ENCODE measurements at places on chromosomes 1 and 21.

- no peak for DNase-seq
Observed at GRCh38 chr1:43789604-43790550, 82.5 kb downstream of the ST3GAL3 start.

DNA sequence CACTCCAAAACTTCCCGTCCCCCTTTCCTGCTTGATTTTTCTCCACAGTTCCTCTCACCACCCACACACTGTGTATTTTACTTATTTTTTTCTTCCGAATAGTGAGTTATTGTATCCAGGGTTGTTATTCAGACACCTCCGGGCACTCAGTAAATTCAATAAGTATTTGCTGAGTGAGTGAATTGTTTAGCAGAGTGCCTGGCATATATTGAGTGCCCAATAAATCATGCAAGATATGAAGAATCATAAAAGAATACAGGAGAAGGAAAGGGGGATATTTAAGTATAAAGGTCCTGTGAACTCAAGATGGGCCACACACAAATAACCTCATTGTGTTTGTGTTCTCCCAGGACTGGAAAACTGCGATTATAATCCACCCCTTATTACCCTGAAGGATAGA is 139.9 kb downstream of the GALNT2 start:
- no peak for DNase-seq

- DNase-seq: no peak
Observed at GRCh38 chr1:208025031-208025430, 114.1 kb upstream of the CD34 start.

DNA sequence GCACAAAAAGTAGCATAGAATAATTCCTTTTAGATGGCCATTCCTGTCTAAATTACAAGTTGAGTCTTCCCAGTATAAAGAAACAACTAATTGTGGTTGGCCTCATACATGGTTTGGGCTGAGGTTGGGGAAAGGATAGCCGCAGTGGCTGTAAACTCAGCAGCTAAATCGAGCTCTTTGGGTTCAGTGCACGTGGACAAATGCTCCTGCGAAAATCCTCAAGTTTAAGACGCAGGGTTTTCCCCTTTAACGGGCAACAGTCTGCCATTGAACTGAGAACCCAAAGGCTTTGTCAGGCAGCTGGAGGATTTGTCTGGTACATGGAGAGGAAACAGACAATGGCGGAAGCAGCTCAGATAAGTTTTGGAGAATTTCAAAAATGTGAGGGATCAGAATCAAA is 331.9 kb downstream of the TGFB2 start:
- DNase-seq: no peak

DNA sequence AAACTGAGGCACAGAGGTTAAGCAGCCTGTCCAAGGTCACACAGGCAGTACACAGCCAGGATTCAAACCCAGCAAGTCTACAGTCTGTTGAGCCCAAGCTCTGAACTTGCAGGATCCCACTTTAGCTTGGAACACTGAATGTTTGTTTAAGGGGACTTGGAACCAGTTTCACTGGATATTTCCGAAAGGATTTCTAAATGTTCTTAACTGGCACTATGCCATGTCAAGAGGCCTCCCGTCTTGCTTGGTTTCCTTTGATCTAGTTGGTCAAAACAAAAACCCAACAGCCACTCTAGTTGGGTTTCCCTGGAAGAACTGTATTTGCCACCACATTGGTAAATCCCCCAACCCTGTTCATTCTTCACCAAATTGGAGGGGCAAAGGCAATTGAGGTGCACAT is 317.6 kb upstream of the KAZN start:
- no peak for DNase-seq

GRCh38 chr1:216740331-216740730 is 17.1 kb upstream of the ESRRG start:
- no peak for DNase-seq

GRCh38 chr1:80436851-80437250 is 1363.9 kb upstream of the ADGRL2 start:
- DNase-seq: no peak

GRCh38 chr1:39745016-39745670 is 6.5 kb downstream of the PPIE start:
- DNase-seq: no peak

- DNase-seq: no peak
Observed at GRCh38 chr1:53722025-53722424, 16.9 kb downstream of the GLIS1 start.

GRCh38 chr1:82179131-82179530 is 378.4 kb downstream of the ADGRL2 start:
- DNase-seq: no peak

- no peak for DNase-seq
Observed at GRCh38 chr1:241645199-241645598, 5.0 kb upstream of the CHML start.

GRCh38 chr1:187063271-187063670 is 234.5 kb downstream of the PLA2G4A start:
- no peak for DNase-seq

GRCh38 chr1:19889656-19890055 is 7.5 kb downstream of the OTUD3 start:
- DNase-seq: no peak

- DNase-seq: no peak
Observed at GRCh38 chr1:227753999-227754711, 18.9 kb downstream of the SNAP47 start.

DNA sequence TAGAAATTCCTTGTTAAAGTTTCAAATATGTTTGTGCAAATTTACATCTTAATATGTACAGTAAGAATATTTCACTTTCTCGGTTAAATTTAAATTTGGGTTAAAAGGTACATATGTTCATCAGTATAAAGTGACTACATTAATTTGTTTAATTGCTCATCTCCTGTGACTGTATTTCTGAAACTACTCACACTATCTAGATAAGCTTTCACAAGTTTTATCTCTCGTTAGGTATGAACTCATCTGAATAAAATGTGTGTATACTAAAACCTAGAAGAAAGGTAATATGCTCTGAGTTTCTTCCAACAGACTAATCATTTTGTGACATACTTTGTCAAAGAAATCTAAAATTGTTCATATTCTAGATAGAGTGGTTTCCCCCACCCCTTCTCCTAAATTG is 150.7 kb downstream of the PATJ start:
- DNase-seq: no peak

DNA sequence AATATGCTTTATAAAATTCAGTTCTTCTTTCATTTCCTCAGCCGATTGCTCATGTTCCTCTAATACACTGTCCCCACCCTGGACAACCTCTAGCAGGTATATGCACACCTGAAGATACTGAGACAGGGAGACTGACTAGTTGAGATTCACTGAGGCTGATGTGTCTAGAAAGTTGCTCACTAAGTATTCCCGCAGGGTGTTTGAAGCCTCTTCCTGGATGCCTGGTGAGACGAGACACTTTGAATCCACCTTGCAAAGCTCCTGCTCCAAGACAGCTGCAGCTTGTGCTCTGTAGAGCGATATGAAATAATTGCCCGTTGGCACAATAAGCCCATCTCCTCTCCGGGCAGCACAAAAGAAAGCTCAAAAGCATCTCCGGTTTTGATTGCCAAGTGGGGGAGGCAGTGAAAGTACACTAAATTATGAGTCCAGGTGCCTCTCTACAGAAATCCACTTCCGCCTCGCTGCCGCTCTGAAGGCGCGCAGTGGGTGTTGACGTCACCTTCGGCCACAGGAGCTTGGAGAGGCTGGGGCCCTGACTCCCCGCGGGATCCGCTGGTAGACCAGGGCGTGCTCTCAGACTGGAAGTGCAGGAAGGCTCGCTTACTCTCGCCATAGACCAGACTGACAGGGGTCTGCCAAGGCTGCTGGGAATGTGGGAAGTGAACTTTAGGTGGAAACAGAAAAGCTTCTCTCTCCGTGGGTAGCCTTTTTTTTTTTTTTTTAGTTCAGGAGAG is 46.3 kb downstream of the GPA33 start:
- no peak for DNase-seq

DNA sequence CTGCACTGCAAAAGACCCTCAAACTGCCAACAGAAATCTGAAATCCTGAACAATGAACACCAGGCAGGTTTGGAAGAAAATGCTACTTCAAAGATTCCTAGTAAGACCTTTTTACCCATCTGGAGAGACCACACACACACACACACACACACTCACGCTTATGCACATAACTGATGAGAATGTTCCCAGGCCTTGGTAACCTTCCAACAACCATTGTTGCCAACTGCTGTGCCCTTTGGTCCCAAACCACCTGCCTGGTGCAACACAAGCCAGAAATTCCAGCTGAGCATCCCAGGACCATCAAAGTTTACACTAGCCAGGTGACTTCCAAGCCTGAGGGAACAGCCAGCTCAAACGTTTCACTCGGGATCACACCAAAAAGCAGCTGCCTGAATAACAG is 56.9 kb downstream of the SEC16B start:
- DNase-seq: no peak

- no peak for DNase-seq
Observed at GRCh38 chr21:33123374-33124123, 53.6 kb downstream of the OLIG1 start.

- DNase-seq: no peak
Observed at GRCh38 chr1:160161965-160162705, 10.7 kb downstream of the ATP1A4 start.

DNA sequence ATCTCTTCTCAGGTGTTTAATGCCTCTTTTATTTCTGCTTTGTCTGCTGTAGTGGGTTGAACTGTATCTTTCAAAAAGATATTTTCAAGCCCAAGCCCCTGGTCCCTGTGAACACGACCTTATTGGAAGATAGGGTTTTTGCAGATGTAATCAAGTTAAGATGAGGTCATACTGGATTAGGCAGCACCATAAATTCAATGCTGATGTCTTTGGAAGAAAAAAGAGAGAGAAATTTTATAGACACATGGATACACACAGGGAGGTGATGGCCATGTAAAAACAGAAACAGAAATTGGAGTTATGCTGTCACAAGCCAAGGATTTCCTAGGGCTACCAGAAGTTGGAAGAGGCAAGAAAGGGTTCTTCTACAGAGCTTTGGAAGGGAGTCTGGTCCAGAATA is 301.4 kb downstream of the KCTD3 start:
- DNase-seq: no peak

- DNase-seq: no peak
Observed at GRCh38 chr1:62439652-62440371, 3.0 kb downstream of the USP1 start.

DNA sequence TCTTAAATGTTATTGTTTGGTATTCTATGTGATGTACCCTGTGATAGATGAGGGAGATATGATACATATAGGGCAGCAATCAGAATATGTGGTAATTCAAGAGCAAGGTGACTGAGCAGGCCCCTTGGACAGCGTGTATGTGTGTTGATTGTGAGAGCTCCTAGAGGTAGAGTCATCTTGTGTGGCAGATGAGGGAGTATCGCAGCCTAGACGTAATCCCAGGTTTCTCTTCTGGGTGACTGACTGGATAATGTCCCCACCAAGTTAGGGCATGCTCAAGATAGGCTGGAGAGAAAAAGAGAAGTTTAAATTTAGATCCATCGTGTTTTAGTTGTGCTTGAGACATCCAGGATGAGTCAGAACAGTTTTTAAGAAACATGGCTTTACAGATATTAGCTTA is 185.3 kb downstream of the ZP4 start:
- no peak for DNase-seq

GRCh38 chr1:205630241-205630640 is 1.6 kb downstream of the ELK4 start:
- no peak for DNase-seq

DNA sequence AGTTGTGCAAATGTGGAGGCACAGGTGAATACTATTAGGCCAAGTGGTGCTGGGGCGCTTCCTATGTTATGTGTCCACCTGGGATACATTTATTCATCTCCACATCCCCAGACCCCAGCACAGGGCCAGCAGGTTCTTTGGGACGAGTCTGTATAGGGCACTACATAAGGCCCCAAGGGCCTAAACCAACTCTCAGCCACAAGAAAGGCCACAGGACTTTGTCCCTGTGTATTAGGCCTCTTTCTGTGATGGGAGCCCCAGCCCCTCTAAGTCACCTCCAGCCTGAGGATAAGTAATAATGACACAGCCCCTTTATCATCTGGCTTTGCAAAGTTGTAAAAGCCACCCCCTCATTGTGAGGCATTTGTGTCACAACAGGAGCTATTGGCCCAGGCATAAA is 79.2 kb upstream of the CD1D start:
- no peak for DNase-seq

- DNase-seq: no peak
Observed at GRCh38 chr1:205042911-205043806, at the start of gene CNTN2. Gene CNTN2, plus strand, starts transcription at chr1:205043212. Its CDS starts 9,974 bp downstream, at chr1:205053186.
